GM12878 (cell line): ENCODE measurements at places on chromosomes 3 and 15.

GRCh38 chr15:70291305-70292075 lies 193.8 kb upstream of the TLE3 start:
- DNase-seq, result no peak

GRCh38 chr3:99505646-99506269 lies 132.6 kb upstream of the COL8A1 start:
- DNase-seq, result peak; percentile 91

DNA sequence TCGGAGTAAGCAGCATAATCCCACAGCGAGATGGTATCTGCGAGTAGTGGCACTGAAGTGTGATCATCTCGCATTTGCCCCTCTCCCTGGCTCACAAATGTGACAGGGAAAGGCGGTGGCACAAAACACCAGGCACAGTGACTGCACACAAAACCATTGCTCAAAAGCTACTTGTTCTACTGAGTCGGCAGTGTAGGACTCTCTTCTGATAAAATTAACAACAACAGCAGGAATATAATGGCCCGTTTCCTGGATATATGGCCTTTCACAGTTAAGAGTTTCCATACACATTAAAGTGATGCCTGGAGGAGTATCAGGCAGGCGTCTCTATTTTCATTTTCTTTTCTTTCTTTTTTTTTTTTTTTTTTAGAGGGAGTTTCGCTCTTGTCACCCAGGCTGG lies 69.0 kb downstream of the MYO1E start:
- DNase-seq, result no peak

DNA sequence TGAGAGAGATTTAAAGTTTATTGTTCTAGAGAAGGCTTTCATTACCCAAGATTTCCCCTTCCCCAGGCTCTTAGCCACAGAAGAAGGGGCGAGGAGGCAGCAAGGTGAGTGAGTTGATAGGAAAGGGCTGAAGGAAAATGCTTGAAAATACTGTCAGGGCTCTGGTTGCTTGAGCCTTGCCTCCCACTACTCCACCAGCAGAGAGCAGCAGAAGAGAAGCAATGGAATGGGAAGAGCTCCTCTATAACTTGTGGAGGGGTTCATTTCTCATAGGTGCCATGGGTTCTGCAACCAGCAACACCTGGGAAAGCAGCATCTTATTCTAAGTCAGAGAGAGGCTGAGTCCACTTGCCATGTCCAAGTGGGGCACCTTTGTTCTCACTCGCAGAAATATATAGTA lies 184.0 kb upstream of the CNTN6 start:
- DNase-seq, result no peak

DNA sequence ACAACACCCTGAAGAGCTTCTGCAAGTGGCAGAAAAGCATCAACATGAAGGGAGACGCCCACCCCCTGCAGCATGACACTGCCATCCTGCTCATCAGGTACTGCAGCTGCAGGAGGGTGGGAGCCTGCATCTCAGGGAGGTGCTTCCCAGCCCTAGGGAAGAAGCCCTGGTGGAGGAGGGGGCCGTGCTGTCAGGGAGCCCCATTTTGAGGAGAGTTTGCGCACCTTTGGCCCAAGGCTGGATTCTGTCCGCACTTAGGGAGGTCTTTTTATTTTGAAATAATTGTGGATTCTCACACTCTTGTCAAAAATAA lies 42.1 kb downstream of the SAXO2 start:
- DNase-seq, result no peak

DNA sequence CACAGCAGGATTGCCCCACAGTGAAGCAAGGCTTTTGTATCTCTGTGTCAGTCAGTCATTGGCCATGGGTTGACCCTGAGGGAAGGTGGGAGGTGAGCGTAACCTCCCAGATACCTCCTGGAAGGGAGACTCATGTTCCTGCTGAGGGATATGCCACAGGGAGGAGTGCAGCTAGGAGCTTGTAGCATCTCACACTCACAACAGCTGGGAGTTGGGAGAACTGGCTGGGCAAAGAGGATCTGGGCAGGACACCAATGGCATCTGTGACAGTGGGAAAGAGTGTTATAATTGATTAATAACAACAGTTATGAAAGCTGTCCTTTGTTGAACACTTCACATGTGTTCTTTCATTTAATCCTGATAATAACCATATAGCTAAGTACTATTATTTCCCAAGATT lies 171.0 kb downstream of the TLE3 start:
- no peak for DNase-seq

GRCh38 chr3:59839283-59839682 lies 789.5 kb upstream of the CFAP20DC start:
- no peak for DNase-seq
